T-helper 1 cell (primary cell): ENCODE measurements at places on chromosomes 16 and 17.
A peak's percentile ranks its signal among the peaks of the same experiment; 100 is the strongest.

- DNase-seq, result no peak
Observed at GRCh38 chr16:68851601-68852000, 8.3 kb downstream of the TANGO6 start.

DNA sequence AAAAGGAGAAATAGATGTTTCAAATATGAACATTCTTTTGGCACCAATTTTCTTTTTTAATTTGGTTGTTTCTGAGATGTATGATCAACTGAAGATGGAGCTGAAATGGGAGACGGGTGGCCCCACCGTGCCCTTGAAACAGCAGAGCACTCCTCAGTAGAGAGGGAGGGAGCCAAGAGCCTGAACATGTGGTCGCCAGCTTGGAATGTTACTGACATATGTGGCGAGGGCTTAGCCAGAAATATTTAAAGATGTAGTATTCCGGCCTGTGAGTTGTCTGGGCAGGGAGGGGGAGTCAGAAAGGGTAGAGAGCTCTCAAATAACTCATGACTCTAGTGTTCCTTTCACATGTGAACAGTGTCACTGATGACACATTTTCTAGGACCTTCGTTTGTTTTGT, 13.3 kb upstream of the MRC2 start:
- DNase-seq, result no peak

DNA sequence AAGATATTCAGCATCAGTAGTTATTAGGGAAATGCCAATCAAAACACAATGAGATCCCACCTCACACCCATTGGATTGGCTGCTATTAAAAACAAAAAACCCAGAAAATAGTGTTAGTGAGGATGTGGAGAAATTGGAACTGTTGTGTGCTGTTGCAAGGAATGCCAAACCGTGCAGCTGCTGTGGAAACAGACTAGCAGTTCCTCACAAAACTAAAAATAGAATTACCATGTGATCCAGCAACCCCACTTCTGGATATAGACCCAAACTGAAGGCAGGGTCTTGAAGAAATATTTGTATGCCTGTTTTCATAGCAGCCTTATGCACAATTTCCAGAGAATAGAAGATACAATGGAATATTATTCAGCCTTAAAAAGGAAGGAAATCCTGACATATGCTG, 46.0 kb downstream of the FOXK2 start:
- no peak for DNase-seq

- no peak for DNase-seq
Observed at GRCh38 chr16:54366943-54367342, 80.4 kb upstream of the IRX3 start.

GRCh38 chr16:66924527-66925321, 611 bp downstream of the RRAD start:
- DNase-seq, result peak; percentile 30

DNA sequence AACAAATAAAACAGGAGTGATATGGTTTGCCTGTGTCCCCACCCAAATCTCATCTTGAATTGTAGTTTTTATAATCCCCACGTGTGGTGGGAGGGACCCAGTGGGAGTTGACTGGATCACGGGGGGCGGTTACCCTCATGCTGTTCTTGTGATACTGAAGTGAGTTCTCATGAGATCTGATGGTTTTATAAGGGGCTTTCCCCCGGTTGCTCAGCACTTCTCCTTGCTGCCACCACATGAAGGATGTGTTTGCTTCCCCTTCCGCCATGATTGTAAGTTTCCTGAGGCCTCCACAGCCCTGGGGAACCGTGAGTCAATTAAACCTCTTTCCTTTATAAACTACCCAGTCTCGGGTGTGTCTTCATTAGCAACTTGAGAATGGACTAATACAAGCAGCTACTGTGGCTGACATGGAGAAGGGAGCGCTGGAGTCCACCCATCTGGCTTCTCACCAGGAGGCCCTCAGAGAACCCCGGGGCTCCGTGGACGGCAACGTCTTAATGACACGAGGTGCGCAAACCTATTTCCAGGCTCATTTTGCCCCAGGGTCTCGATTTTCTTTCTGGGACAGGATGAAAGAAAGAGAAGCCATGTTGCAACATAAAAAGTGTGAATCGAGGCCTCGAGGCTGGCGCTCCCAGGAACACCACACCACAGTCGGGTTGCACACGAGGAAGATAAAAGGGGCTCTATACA, 129.5 kb downstream of the DYNLRB2 start:
- DNase-seq, result no peak

DNA sequence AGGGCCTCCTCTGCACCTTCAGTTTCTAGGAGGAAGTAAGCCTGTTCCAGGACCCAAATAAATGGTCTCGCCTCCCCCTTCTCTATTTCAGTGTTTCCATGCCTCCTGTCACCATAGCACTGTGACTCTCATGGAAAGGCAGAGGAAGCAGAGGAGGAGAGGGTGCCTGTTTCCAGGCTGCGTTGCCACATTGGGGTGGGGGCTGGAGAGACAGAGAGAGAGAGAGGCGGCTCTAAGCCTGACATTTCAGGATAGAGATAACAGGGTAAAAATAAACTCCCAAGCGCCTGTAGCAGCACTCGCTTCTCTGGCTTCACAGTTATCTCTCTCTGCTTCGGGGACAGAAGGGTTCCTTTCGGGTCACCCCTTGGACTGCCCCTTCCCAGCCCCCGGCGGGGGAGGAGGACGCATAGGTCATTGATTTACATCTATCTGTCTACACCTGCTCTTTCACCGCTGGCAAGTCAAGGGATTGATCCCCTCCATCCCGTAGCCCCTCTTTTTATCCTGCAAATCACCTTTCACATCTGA, 71.2 kb upstream of the MRTFB start:
- DNase-seq, result no peak

DNA sequence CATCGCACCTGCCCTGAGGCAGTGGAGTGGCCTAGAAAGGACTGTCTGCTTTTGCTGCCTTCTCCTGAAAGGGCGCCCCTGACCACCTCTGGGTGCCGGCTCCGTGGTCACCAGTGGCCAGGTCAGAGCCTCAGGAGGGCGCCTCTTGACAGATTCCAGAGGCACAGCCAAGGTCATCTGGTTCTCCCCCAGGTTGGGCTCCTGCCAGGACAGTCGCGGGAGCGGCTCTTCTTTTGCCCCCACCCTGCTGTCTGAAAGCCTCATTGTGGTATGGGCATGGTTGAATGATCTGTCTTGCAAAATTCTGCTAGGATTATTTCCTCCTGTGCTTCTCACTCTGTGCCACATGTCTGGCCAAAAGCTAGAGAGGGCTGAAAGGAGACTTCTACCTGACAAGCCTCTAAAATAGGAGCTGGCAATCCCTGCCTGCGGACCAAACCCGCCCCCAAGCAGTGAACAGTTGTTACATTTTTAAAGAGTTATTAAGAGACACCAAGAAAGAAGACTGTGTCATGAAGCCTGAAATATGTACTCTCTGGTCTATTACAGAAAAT, 82.8 kb downstream of the SNX29 start:
- no peak for DNase-seq

- DNase-seq, result no peak
Observed at GRCh38 chr16:79716645-79717332, 116.3 kb upstream of the MAF start.

GRCh38 chr17:66580184-66580955, 254.5 kb upstream of the CACNG5 start:
- DNase-seq, result no peak

DNA sequence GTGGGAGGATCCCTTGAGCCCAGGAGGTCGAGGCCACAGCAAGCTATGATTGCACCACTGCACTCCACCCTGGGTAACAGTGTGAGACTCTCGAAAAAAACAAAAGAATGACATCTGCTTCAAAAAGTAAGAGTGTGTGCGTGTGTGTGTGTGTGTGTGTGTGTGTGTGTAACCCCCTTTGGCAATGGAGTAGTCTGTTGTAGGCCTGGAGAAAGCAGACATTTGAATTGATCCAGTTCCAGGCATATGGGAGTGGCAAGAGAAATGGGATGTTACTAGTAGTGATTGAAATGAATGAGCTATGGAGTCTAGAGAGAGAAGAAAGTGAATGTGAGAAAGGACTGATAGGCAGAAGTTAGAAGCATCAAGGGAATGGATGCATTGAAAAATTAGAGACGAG, 9.9 kb downstream of the CASC3 start:
- no peak for DNase-seq

DNA sequence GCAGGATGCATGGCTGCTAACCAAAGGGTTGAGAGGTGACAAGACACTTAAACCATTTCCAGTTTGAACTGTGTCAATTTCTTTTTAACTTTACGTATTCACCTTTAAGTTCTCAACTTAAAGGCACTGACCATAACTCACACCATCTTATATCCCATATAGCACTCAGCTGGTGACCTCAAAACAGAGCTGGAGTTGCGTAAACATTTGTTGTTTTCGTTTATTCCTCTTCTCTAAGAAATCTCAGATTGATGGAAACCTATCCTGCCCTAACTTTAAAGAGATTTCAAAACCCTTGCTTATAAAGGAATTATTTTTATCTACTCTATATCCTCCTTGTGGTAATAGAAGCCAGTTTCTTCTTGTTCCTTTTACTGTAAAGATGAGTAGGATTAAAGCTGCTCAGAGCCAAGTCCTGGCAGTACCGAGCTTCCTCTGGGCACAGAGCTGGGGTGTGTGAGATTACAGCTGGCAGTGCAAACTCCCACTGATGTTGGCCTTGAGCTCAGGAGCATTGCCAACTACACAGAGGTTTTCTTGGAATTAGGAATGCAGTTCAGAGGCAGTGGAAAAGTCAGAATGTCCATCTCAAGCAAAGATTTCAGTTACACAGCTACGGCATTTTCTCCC, 1.3 kb downstream of the KCTD2 start:
- DNase-seq, result no peak

DNA sequence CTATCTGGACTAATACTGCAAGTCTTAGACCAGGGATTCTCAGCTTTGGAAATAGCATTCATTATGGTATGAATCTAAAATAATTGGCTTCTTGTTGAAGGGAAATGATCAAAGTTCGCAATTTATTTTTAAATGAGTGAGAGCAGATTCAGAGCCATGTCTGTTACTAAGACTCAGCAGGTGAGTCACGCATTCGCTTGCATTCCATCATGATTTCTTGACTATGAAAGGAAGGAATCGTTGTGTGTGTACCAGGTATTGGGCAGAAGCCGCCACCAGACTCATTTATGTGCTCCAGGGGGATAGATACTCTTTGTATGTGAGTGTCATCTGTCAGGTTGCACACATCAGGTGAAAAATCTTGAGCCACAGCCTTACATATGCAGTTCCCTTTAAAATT, 10.8 kb downstream of the GSG1L2 start:
- DNase-seq, result no peak
